Thyroid gland (tissue), 4 donors: ENCODE measurements at places on chromosomes 6 and 20. TPM values are rescaled to one million over a fixed set of nuclear protein-coding genes. Genes with fewer than 3 reads are reported as not detected.

The OPRL1 gene
- 0.78 TPM for total RNA-seq

The SLC17A1 gene
- not detected for total RNA-seq

The BICRAL gene
- total RNA-seq = 19.9 TPM

The BPIFA1 gene
- not detected for total RNA-seq

The FAXC gene
- total RNA-seq = 0.71 TPM

The HLA-DOA gene
- 14.8 TPM for total RNA-seq

The GPR63 gene
- total RNA-seq = 2.3 TPM

The FAM217A gene
- 0.27 TPM for total RNA-seq

The HDAC2 gene
- total RNA-seq = 70.9 TPM

The FUT9 gene
- not detected for total RNA-seq

The PCSK2 gene
- 43.2 TPM for total RNA-seq

The TFAP2D gene
- total RNA-seq = not detected

The SALL4 gene
- total RNA-seq = 13.6 TPM

The DEFB114 gene
- not detected for total RNA-seq

The SYNDIG1 gene
- 8.7 TPM for total RNA-seq

The TP53RK gene
- total RNA-seq = 46.3 TPM

The KCNQ5 gene
- total RNA-seq = 1.1 TPM

The MED23 gene
- 45.9 TPM for total RNA-seq

The RAD21L1 gene
- not detected for total RNA-seq

The PRL gene
- not detected for total RNA-seq

The OR2J3 gene
- not detected for total RNA-seq

The ANKRD66 gene
- not detected for total RNA-seq

The CGA gene
- total RNA-seq = not detected

The CRISP3 gene
- not detected for total RNA-seq

The HCRTR2 gene
- total RNA-seq = not detected

The TMEM244 gene
- not detected for total RNA-seq

The SLCO4A1 gene
- 6.7 TPM for total RNA-seq

The C6orf52 gene
- total RNA-seq = not detected

The TXLNB gene
- 0.17 TPM for total RNA-seq

The SLC22A3 gene
- 3.9 TPM for total RNA-seq

The MAP7 gene
- 24.5 TPM for total RNA-seq

The RAET1L gene
- total RNA-seq = not detected

The TRIM15 gene
- not detected for total RNA-seq

The CRISP2 gene
- total RNA-seq = 0.39 TPM

The GPX5 gene
- total RNA-seq = not detected

The HTR1E gene
- total RNA-seq = 0.33 TPM
